ENCODE measurements at places on chromosomes 7 and 10.

DNA sequence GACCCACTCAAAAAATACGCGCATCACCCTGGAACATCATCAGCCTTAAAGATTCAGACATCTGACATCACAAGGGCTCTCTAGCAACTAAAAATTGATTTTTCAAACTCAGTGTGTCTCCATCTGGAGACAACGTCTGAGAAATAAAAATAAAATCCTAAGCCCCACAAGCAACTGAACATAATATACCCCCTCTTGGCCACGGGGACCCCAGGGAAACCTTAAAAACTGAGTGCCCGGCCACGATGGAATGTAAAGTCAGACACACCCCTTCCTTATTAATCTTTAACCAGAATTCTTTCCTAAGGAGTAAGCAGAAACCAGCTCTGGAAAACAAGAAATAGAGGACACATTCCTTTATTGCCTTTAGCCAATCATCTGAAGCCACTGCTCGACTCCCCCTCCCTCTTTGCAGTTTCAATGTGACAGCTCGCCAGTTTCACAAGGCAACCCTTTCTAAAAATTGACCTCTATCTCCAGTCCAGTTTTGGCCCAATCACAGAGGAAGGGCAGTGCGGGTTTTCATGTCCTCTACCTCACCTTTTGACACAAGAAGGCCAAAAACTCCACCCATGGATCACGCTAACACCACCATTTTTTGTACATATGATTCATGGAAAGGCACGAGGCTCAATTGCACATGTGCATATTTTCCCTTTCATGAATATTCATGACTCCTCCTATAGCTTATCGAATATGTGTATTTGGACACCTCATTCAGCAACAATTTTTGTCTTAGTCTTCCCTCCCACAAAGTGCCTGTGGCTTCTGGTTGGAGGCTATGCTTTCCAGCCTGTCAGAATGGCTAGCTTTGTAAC is 24.2 kb downstream of the IFIT3 start:
- DNase-seq: no peak

- DNase-seq: no peak
Measured at GRCh38 chr10:9451211-9451773, 1396.8 kb downstream of the GATA3 start.

DNA sequence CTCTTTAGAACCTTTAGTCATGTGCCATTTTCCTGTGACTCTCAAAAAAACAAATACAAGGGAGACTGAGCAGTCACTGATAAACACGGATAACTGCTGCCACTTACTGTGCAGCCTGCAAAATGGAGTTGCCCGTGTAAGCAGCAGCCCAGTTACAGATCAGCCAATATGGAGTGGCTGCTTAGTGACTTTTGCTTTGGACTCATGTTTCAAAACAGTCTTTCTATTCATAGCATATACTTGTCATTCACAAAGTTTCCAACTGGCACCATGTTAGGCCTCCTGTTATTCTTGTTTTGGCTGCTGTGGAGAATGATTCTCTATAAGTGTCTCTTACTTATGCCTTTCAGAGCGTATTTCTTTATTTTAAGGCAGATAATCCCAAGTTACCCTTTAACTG is 3.0 kb downstream of the FAM204A start:
- DNase-seq: no peak

- DNase-seq: no peak
Measured at GRCh38 chr7:109256762-109257560, 687.3 kb downstream of the DNAJB9 start.

GRCh38 chr7:6641305-6642035 is 4.4 kb downstream of the ZNF316 start:
- no peak for DNase-seq

GRCh38 chr7:19851504-19851903 is 78.1 kb upstream of the TMEM196 start:
- DNase-seq: no peak

- no peak for DNase-seq
Measured at GRCh38 chr7:159105066-159105780, 39.4 kb downstream of the VIPR2 start.

DNA sequence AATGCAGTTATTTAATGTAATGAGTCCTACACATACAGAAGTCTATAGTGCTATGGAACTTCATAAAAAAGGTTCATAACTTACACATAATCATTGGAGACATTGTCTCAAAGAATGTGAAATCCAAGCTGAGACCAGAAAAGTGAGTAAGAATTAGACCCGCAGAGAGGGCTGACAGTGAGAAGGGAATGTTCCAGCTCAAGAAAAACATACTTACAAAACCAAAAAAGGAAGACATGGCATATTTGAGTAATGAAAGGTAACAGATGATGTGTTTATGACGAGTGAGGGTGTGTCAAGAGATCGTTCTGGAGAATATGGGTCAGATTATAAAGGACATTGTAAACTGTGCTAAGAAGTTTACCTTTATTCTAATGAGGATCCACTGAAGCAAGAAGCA is 566.5 kb downstream of the ATRNL1 start:
- DNase-seq: no peak

GRCh38 chr7:140209866-140210609 is 33.3 kb upstream of the KDM7A start:
- DNase-seq: no peak

DNA sequence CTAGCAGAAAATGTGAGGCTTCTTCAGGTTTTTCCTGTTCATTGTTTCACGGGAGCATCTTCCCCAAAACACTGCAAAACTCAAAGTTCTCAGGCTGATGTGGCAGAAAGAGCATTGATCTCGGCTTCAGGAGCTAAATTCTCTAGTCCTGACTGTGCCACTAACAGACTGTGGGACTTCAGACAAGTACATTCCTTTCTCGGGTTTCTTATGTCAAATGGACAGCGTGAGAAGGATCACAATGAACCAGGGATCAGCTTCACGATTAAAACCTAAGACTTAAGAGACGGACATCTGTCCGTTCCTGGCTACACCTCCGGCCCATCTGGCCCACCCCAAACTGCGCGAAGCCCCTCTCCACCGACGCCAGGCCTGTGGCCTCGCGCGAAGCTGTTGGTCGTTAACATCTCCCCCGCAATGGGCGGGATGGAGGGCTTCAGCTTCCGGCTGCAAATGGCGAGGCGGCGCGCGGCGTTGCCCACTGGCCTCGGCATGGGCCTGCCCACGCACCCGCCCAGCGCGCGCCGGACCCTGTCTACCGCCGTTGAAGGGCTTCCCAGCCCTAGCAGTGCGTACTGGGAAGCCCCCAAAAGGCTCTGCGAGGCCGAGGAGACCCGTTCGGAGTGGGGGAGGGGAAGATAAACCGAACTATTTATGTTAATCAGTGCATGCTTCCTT is 549 bp upstream of the DDX50 start:
- peak; percentile 77 for DNase-seq

DNA sequence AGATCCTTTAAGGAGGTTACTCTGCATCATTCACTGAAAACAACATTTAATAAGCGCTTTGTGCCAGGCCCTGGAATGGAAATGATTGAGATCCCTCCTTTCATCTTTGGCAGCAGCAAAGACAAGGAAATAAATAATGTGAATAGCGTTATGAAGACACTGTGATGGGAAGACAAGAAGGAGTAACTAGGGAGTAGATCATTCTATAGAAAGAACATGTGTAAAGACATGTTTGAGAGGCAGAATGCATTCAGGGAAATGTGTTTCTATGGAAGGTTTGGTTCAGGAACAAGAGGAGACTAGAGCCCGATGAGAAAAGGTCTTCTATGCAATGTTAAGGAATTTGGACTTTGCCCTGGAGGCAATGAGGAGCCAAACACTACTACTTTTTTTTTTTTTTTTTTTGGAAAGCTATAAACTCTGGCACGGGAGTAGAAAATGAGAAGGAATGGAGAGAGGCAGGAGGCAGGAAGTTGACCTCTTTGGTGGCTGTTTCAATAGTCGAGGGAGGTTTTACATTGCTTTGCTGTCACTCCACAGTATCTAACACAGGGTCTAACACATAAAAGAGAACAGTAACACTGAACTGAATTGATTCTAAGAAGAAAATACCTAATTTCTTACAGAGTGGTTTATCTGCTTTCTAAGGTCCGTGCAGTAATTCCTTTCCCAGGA is 44.9 kb downstream of the SMURF1 start:
- DNase-seq: no peak

DNA sequence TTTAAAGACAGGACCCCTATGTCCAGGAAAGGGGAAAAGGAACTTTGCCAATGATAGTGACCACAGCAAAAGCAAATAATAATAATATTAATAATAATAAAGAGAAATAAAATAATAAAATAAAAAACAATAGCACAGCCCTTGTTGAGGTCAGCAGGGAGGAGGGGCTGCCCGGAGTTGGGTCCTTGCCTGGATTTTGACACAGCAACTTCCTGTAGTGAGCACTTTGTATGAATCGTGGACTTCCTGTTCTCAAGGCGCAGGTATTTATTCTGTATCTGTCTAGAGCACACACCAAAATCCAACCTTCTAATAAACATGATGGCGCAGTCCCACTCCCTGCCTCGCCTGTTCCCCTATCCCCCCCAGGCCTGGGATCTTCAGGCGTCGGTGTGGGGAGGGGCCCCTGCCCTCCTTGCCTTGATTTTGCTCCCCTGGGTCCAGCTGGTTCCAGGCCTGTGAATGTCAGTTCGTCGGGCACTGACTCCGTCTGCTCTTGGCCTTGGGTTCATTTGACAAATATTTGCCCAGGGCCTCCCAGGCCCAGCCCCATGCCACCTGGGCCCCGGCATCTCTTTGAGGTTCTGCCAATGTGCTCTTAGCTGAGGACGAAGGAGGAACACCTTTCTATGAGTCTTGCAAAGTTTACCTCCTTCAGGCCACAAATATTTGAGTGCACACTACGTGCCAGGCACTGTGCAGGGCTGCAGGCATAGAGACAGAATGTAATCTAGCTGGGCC is 13.9 kb downstream of the TRIM8 start:
- no peak for DNase-seq

DNA sequence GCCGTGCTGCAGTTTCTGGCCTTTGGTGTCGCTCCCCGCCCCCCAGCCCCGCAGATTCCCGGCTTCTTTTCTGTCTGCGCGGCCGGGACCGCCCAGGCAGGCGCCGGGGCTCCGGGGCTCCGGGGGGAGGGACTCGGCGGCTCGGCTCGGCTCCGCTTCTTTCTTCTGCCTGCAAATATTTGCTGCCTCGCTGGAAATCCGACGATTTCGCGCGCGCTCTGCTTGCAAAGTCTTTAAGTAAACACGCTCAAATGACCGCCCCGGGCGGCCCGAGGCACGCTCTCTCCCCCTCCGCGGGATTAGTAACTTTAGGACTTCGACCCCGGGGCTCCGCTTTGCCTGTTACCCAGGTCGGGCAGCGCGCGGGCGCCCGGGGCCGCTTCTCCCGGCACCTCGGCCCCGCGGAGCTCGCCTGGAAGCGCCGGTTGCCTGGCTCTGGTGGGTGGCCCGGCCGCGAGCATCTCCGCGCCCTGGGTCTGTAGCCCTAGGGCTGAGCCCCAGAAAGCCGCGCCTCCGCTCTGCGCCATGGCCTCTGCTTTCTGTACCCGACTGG is 3.9 kb upstream of the GATA3 start:
- DNase-seq: no peak

DNA sequence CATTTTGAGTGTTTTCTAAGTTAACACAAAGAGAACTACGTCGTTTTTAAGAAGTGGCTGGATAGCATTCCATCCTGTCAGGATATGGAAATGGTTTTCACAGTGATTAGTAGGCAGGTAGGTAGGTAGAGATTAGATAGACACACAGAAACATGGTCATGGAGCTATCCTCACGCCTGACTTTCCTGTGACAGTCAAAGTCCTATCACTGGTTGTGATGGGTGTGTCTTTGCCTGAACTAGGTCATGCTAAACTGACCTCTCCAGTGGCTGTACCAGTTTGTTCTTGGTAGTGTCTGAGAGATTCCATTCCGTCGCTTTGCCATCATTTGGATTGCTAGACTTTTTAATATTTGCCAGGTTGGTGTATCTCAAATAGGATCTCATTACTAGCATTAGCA is 28.2 kb downstream of the FKBP6 start:
- no peak for DNase-seq

GRCh38 chr10:1448252-1448930 is 288.9 kb downstream of the ADARB2 start:
- no peak for DNase-seq

GRCh38 chr7:92423710-92424131 is 23.6 kb upstream of the GATAD1 start:
- DNase-seq: no peak

- no peak for DNase-seq
Measured at GRCh38 chr10:84191106-84191505, 3.2 kb upstream of the CDHR1 start.

GRCh38 chr10:7792541-7792940 is 4.6 kb downstream of the ATP5F1C start:
- no peak for DNase-seq

- DNase-seq: no peak
Measured at GRCh38 chr7:45885264-45885882, 2.9 kb upstream of the IGFBP1 start.

DNA sequence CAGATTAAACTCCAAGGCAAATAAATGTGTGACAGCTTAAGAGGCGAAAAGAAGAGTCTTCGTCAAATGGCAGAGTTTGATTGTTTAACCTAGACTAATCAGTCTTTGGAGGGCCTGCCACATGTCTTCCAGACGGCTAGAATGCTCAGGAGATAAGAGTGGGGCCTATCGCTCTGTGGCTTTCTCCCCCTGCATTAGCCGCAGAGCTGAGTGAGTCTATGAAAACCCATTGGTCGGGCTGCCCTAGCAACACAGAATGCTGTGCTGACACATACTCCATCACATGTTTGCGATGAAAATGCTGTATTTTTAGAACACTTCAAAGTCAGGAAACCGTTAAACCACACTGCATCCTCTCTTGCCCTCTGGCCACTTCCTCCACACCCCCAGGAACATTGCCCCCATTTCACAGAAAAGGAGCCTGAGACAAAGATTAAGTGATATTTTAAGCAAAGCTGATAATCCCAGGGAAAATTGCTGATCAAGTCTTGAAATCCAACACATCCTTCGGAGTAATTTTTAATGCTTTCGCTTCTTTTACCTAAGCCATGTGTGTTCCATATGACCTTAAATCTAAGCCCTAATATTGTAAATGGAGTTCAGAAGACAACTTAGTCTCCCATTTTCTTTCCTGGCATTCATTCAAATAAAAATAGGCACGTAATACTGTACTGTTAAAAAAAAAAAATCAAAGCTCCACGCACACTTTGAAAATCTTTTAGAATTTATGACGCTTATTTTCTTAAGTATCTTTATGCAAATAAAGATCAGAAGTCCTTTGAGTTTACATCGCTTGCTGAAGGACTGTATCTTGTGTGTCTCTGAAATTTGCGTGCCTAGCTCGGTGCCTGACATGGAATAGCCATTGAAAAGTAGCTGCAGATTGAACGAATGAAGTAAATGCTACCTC is 161.2 kb downstream of the CELF2 start:
- DNase-seq: peak; percentile 50

GRCh38 chr10:94747838-94748237 is 14.6 kb upstream of the CYP2C19 start:
- DNase-seq: no peak

DNA sequence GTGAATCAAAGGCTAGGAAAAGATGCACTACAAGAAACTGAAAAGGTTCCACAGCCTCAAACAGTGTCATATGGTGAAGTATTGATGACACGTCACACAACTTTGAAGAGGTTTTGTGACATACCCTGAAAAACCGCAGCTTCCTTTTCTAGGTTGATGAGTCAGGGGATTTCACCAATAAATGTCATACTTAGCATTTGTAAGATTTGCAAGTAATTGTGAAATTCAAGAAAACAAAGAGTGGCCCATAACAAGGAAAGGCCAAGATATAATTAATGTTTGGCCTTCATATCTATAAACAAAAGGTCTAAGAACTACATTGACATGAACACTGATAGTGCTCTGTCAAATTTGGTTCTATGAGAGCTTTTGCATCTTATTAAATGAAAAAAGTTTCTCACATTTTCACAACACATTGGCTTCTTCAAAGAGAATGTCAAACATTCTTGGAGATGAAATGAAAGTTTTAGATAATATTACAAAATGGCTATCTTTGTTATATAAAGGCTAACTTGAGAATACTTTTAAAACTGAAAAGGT is 62.0 kb upstream of the NAMPT start:
- no peak for DNase-seq
